Skeletal muscle tissue (tissue), 5 donors: ENCODE measurements at places on chromosomes 3 and 15. TPM values are rescaled to one million over a fixed set of nuclear protein-coding genes. Genes with fewer than 3 reads are reported as not detected.

Gene KCNMB3
- 2.6 TPM for total RNA-seq

Gene CAMP
- not detected for total RNA-seq

Gene CHST2
- 6.8 TPM for total RNA-seq

Gene B3GALNT1
- total RNA-seq: 18.8 TPM

Gene PRSS50
- total RNA-seq: not detected

Gene DLL4
- total RNA-seq: 11.5 TPM

Gene TM4SF4
- not detected for total RNA-seq

Gene RAB27A
- 3.7 TPM for total RNA-seq

Gene UTS2B
- not detected for total RNA-seq

Gene NPHP3
- total RNA-seq: 50.6 TPM

Gene UBAP1L
- 2.1 TPM for total RNA-seq

Gene ZNF774
- total RNA-seq: 2.1 TPM

Gene LARP6
- total RNA-seq: 7.3 TPM

Gene ASB14
- not detected for total RNA-seq

Gene SCN5A
- 1.6 TPM for total RNA-seq

Gene PRR23C
- not detected for total RNA-seq

Gene SHF
- 8.4 TPM for total RNA-seq

Gene IQGAP1
- total RNA-seq: 104 TPM

Gene PTH1R
- 9.4 TPM for total RNA-seq

Gene COL8A1
- total RNA-seq: 1.6 TPM

Gene GXYLT2
- 31.8 TPM for total RNA-seq

Gene ROPN1
- not detected for total RNA-seq
